Stimulated activated CD8-positive, alpha-beta memory T cell treated with anti-CD3 and anti-CD28 coated beads, Interleukin-15, amount 100 ng/mL, for 4 hours (primary cell): ENCODE measurements at places on chromosomes 12 and 14.

- no peak for DNase-seq
These were observed 89.8 kb downstream of the ZFP36L1 start for GRCh38 chr14:68703093-68703492.

GRCh38 chr14:55416866-55417265 lies 5.2 kb upstream of the ATG14 start:
- DNase-seq, result no peak

DNA sequence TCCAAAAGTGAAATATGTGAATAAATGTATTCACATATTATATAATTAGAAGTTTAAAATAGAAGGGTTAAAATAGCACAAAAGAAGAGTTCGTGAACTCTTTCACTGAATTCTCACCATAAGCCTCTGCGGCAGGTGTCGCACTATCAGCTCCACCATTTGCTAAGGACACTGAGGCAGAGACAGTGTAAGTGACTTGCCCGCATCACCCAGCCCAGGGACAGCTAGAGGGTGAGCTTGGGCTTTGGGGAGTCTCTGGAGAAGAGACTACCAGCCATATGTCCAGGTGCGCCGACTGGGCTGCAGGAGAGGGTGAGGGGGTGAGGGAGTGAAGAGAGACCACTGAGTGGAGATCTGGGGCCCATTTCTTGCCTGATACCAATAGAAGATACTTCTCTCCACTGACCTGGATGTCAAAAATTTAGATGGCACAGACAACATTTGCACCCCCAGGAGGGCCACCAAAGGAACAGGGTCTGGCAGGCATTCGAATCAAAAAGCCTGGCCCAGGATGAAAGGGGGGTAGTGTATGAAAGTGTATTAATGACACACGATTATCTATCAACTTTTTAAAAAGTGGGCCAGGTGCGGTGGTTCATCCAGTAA lies 28.5 kb downstream of the FAIM2 start:
- DNase-seq, result no peak

DNA sequence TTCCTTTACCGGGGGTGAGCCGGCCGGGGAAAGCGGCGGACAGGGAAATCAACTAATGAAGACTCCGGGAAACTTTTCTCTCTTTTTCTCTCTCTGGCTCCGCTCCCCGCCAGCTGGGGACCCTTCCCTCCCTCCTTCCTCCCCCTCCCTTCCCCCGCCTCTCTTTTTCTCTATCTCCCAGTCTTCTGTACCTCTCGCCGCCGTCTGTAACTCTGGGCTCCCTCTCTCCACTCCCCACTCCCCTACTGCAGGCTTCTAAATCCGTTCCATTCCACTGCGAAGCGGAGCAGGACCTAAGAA lies 6.9 kb upstream of the HOXC11 start:
- no peak for DNase-seq

DNA sequence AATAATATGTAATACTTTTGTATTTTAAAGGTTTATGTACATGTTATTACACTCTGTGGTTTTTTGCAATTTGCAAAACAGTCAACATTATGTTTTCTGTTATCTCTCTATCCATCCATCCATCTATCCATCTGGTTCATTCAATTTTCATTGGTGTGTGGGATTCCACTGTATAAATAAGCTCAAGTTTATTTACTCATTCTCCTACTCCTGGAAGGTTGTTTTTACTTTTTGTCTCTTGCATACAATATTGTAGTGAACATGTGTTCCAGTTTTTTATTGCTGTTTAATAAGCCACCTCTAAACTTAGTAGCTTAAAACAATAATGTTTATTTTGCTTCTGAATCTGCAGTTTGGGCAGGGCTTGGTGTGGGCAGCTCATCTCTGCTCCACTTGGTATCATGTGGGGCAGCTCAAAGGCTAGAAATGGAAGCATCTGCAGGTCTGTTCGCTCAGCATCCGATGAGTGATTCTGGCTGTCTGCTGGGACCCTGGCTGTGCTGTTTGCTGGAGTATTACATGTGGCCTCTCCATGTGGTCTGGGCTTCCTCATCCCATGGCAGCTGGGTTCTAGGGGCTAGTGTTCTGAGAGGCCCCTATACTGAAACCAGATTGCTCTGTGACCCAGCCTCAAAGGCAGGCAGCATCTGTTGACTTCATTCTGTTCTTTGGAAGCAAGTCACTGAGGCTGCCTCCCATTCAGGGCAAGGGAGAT lies 98.8 kb downstream of the SLC25A47 start:
- DNase-seq, result no peak

GRCh38 chr14:28361486-28361885 lies 405.1 kb upstream of the FOXG1 start:
- no peak for DNase-seq

DNA sequence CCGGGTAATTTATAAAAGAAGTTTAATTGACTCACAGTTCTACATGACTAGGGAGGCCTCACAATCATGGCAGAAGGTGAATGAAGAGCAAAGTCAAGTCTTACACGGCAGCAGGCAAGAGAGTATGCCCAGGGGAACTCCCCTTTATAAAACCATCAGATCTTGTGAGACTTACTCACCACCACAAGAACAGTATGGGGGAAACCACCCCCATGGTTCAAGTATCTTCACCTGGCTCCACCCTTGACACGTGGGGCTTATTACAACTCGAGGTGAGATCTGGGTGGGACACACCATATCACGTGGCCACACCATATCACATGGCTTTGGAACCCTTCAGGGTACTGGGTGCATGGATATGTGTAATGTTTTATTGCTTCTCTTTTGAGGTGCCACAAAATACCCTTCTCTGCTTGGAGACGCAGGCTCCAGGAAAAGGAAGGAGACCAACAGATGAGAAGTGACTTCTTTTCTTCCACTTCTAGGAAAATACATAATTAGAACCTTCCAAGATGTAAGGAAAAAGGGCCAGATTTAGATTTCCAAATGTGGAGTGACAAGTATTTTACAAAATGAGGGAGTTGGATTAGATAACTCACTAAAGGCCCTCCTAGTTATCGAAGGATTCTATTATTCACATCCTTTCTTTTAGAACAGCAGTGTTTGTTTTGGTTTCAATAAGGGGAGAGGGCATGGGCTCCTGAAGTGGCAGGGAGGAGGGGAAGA lies 33.1 kb upstream of the ETFBKMT start:
- no peak for DNase-seq

GRCh38 chr14:68849416-68849815 lies 56.5 kb upstream of the ZFP36L1 start:
- no peak for DNase-seq

- DNase-seq, result peak; percentile 96
These were observed at the start of the genes CCDC59 and METTL25 for GRCh38 chr12:82358200-82359114. TSS of gene CCDC59 (minus strand) at chr12:82358387. CDS start at chr12:82358376, 11 bp downstream. TSS of gene METTL25 (plus strand) at chr12:82358529. CDS start at chr12:82358566, 37 bp downstream.

DNA sequence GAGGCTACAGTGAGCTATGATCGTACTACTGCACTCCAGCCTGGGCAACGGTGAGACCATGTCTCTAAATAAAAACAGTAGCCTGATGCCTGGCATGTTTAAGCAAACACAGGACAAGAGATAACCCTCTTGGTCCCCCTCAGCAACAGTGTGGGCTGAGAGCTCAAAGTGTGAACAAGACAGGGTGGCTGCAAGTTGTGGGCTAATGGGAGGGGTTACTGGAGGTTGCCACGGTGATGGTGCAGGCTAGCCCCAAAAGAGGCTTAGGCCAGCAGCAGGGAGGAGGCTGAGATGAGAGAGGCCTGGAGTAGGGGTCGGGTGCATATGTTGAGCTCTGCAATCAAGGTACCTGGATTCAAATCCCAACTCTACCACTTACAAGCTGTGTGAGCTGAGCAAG lies 3.4 kb upstream of the LGMN start:
- no peak for DNase-seq

DNA sequence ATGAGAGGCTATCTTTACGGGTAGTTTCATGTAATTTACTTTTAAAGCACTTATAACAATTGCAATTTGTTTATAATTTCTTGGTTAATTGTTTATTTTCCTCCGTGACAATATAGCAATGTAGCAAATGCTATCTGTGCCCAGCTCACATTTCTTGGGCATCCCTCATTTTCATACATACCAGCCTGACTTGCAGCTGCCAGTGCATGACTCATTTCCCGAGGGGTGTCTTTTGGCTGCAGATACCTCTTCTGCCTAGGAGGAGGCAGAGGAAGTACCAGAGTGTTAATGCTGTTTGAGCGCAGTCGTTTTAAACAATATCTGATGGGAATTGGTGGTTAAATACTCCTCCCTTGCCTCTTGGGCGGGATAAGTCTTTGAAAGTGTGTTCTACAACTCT lies 104.2 kb upstream of the ABCD2 start:
- DNase-seq, result no peak

DNA sequence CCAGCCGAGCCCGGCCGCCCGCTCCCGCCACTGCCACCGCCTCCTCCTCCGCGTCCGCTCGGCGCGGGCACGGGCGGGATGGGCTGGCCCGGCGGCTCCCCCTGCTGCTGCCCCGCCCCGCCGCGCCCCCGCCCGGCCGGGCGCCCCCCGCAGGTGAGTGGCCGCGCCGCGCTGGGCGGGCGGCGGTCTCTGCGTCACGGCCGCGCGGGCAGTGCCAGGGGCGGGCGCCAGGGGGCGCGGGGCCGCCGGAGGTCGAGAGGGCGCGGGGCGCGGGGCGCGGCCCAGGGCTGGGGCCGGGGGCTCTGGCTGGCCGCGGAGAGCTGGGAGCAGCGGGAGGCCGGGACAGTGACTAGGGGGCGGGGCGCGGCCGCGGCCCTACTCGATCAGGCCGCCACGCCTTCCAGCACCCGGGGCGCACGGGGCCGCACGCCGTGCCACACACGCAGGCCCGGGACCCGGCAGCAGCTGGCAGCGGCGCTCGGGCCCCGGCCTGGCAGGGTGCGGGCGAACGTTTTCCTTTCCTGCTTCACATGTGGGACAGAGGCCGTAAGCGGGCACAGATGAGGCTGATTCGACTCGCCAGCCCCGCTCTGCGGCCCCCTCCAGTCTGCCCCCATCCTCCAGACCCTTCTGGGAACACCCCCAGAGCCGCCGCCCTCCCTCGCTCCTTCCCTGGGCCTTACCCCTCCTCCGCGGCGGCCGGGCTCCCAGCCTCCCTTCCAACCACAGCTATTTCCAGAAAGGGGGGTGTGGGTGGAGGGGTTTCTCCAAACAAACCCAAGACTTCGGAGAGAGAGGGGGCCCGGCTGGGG lies 2.4 kb upstream of the TNS2 start:
- peak; percentile 53 for DNase-seq

DNA sequence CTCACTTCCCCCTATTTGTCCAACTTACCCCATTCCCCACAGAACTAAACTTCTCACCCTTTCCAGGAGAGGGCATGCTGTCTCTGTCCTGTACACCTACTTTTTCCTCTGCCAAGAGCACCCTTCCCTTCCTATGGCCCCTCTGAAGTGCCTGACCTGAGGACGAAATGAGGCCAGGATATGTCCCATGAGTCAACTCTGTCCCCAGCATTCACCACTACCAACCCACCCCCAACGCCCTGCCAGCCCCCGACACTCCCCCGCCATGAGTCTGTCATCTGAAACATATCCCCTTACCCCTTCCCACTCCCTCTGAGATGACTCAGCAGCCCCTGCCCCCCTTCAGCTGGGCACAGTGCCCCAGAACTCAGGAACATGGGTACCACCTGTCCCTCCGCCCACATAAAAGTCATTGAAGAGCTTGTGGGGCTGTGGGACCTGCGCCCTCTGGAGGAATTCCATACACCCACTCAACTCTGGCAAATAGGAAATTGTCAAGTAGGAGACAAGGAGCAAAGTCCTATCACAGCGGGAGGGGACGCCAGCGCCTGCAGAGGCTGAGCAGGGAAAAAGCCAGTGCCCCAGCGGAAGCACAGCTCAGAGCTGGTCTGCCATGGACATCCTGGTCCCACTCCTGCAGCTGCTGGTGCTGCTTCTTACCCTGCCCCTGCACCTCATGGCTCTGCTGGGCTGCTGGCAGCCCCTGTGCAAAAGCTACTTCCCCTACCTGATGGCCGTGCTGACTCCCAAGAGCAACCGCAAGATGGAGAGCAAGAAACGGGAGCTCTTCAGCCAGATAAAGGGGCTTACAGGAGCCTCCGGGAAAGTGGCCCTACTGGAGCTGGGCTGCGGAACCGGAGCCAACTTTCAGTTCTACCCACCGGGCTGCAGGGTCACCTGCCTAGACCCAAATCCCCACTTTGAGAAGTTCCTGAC lies 26.3 kb downstream of the ITGA7 start:
- no peak for DNase-seq

DNA sequence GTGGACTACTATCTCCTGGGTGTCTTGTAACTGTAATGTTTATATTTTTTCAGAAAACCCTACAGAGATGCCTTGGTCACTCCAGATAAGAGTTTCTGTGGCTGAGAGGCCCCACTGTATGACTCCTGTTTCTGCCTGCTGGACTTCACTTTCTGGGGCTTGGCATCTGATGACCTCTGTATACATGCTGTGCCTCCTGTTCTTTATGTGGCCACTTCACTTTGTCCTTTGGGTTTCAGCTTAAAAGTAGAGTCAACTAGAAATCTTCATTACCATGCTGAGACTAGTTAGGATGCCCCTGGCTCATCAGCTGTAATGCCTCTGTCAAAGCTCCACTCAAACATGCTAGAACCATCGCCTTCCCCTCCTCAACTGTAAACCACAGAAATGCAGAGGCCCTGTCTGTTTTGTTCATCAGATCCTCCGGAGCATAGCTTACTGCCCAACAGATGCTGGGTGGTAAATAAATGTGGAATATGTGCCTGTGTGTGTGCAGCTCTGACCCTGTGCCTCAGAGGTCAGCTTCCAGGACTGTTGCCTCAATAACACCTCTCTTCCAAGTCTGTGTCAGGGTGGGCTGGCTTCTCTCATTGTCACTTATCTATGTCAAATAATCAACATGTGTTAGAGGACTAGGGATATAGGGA lies 25.5 kb downstream of the ZNF664 start:
- DNase-seq, result no peak

- DNase-seq, result no peak
These were observed 4.2 kb upstream of the XPOT start for GRCh38 chr12:64400041-64400440.

GRCh38 chr12:9940375-9940774 lies 8.2 kb upstream of the CLEC2A start:
- DNase-seq, result no peak

GRCh38 chr12:80359703-80360102 lies 84.3 kb upstream of the PTPRQ start:
- no peak for DNase-seq

DNA sequence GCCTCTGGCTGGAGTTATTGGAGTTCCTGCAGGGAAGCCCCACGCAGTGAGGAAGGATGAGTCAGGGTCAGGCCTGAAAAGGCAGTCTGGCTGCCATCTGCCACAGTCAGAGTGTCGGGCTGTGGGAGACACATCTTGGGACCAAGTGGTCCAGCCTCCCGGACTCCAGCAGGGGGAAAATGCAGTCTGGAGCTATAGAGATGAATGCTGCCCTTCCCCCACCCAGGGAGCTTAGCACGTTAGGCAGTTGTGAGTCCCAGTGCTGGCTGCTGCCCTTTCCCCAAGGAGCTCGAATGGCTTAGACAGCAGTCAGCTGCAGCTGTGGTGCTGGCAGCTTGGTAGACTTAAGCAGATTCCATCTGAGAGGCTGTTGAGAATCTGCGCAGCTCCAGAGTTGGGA lies 8.2 kb upstream of the NTS start:
- DNase-seq, result no peak

DNA sequence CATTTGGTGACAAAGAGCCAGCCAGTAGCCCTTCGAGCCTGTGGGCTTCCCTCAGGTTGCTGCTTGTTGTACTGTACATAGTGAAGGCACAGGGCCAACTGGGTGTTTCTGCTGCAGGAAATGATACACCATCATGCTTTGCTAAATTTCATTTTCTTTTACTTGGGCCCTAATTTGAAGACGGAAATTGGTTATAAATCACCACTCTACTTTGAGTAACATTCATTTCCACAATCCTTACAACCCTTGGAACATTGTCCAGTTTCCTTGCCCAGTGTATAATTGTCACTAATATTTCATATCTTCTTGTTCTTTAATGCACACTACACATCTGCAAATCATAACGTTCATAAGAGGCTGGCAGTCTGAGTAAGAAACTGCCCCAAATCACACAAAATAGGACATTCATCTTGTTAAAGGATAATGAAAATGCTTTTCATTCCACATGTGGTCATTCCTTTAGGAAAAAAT lies 30.2 kb downstream of the MSRB3 start:
- DNase-seq, result no peak
